Colonic mucosa (tissue), 4 donors: ENCODE measurements at places on chromosomes 16 and 17. TPM values are rescaled to one million over a fixed set of nuclear protein-coding genes. Genes with fewer than 3 reads are reported as not detected.
A peak's percentile ranks its signal among the peaks of the same experiment; 100 is the strongest.

DNA sequence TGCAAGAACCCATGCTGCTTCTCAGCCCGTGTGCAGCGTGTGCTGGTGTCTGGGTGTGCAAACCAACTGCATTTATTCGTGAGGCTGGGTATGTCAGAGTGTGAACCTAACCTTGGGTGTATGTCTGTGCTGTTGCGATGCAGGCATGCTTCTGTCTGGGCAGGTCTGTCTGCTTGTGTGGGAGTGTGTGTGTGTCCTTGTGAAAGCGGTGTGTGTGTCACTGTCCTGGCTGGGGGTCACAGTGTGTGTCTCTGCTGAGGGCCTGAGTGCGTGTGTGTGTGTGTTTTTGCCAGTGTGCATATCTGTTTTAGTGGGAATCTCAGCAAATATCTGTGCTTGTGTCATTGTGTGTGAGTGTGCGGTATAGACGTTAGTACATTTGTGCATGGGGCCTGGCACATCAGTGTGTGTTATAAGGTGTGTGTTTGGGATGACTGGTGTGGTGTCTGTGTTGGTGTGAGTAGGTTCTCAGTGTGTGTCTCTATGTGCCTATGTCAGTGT is 121.8 kb downstream of the CYLD start:
- no peak for DNase-seq

DNA sequence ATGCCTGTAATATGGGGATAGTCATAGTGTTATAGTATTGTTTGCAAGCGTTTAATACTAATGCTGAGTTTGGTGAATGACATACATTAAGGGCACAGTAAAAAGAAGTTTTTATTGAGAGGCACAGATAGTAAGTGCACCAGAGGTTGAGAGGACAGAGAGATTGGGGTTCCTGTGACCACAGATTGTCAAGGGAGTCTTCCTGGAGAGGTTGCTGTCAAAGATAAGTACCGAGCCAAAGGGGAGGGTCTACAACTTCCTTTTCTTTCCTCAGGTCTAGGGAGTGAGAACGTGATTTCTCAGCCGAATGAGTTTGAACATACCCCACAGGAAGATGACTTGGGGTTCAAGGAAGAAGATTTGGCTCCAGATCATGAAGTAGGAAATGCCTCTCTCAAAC is 1.8 kb downstream of the ZNF48 start:
- no peak for DNase-seq

GRCh38 chr17:13953841-13954240 is 115.5 kb upstream of the COX10 start:
- no peak for DNase-seq

DNA sequence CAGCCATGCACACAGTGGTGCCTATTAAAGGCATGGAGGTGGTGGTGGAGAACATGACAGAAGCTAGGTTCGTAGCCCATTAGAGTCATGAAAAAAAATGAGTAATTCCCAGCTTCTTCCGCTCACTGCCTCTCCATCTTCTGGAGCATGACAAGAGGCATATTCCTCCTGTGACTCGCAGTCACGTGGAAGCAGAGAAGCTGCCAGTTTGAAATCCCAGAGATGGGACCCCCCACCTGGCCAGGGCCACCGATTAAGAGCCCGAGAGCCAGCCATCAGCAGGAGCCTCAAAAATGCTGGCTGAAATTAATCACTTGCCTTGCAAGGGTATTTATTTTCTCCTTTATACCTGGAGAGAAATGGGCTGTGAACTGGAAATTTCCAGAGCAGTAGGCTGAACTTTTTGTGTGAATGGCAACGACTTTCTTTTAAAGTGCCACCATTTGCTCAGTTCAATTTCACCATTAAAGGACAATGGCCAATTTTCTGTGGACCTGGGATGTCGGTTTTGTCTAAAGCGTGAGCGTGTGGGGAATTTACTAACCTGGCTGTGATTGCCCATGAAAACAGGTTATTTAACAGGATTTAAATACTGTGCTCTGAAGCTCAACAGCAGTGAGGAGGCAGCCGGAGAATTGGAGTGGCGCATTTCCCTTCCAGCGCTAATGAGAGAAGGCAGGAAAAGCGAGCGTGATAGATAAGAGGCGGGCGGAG is 189.7 kb upstream of the SDK2 start:
- DNase-seq, result no peak

DNA sequence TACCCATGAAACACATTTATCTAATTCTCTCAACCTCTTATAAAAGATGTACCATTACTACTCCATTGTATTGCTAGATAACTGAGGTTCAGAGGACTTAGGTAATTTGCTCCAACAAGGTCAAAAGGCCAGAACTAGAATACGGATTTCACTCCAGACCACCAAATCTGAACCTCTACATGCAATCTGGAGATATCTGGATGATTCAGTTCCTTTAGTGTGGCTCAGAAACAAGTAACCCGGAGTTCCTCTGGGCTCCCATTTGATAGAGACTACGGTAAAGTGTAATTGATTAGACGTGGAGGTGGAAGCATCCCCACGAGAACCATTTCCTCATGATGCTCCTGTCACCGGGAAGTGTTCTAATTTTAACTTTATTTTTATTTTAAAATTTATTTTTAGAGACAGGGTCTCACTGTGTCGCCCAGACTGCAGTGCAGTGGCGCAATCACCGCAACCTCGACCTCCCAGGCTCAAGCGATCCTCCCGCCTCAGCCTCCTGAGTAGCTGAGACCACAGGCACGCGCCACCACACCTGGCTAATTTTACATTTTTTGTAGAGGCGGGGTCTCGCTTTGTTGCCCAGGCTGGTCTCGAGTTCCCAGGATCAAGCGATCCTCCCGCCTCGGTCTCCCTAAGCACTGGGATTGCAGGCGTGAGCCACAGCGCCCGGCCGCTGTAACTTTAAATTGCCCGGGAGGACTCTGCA is 608 bp upstream of the COX10 start:
- DNase-seq, result no peak

- DNase-seq, result no peak
These were observed 29.9 kb downstream of the PARN start for GRCh38 chr16:14600164-14600563.

DNA sequence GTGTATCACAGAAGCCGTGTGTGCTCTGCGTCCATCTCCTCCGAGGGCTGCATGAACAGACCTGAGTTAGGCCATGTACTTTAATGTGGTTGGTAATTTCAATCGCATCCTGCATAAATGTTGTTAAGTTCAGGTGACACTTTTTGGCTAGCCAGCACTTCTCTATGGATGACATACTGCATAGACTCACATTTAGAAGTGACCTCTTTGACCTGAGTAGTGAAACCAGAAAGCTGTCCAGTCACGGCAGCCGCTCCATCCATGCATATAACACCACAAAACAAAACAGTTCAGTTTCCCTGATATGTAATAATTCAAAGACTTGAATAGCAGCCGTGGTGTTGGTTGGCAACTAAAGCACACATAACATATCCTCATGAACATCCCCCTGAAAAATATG is 94.1 kb downstream of the CYTH1 start:
- DNase-seq, result no peak

DNA sequence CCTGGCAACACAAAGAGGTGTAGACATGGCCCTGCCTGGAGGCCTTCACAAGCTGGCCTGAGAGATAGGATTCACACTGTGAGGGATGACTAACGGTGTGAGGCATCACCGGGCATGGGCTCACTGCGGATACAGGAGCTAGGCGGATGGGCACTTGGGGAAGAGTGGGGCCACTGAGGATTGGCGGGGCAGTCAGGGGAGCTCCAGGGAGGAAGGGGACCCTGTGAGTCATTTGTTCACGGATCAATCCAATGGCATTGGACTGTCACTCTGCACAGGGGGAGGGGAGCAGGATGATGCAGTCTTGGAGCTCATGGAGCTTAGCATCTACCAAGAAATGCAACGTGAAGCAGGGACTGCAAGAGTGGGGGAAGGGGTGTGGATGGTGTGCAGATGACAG is 117.3 kb downstream of the SDK2 start:
- DNase-seq, result no peak

- DNase-seq, result no peak
These were observed 95.5 kb downstream of the CCT6B start for GRCh38 chr17:34865716-34866115.

DNA sequence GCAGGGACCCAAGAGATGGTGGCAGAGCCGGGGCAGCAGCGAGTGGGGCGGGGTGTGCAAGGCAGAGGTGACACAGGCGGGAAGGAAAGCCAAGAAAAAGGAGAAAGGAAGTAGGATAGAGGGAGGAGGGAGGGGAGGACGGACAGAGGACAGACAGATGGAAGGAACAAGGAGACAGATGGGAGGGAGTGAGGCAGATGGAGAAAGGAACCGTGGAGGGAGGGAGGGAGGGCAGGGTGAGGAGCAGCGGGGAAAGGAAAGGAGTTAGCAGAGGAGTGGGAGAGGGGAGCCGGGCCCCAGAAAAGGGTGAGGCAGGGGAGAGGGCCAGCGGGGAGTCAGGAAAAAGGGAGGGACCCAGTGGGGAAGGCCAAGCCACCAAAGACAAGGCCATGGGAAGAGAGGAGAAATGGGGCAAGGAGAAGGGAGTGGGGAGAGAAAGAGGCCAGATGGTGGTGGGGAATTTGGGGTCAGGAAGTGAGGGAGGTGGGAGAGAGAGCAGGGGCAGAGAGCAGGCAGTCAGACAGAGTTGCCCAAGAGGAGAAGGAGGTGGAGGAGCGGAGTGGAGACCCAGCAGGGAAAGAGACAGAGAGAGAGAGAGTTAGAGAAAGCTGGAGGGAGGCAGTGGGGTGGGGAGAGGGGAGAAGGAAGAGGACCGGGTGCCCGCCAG is 13.2 kb upstream of the ASGR1 start:
- DNase-seq, result no peak

- DNase-seq, result no peak
These were observed 13.5 kb downstream of the C17orf67 start for GRCh38 chr17:56820207-56820606.

DNA sequence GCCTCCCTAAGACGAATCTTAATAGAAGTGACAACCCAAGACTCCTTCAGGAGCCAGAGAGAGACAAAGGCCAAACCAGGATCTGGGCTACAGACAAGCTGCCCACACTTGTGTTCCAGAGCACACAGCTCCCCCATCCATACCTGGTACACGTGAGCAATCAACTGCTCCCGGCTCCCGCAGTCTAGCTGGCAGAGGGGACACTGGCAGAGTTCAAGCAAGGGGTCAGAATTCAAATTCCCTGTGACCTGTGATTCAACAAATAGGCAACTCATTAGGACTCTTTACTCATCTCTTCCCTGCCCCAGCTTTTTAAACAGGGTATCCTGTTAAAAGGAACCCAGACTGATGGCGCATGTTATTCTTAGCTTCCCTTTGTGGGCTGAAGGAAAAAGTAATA is 18.2 kb downstream of the ATXN1L start:
- DNase-seq, result no peak

GRCh38 chr16:80803339-80804055 is 901 bp downstream of the CDYL2 start:
- DNase-seq, result peak; percentile 28

DNA sequence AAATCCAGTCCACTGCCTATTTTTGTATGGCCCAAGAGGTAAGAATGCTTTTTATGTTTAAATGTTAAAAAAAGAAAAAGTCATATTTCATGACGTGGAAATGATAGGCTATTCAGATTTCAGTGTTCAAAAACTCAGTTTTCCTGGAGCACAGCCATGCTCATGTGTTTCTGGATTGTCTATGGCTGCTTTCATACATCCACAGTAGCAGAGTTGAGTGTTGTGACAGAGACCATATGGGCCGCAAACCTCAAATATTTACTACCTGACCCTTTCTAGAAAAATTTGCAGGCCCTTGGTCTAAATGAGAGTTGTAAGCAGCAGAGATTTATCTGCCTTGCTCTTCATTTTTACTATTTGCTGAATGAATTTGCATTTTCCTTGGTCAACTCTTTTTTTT is 264.1 kb downstream of the CBLN1 start:
- DNase-seq, result no peak

- DNase-seq, result no peak
These were observed 45.1 kb upstream of the DNAH9 start for GRCh38 chr17:11553135-11553534.

GRCh38 chr16:57637424-57637823 is 9.0 kb downstream of the ADGRG1 start:
- DNase-seq, result no peak

The PRSS8 gene
- 347 TPM for total RNA-seq

The TAT gene
- 0.64 TPM for total RNA-seq

The HEATR9 gene
- total RNA-seq, result not detected

The PRSS33 gene
- not detected for total RNA-seq

The NTN1 gene
- total RNA-seq, result 2.1 TPM
